ENCODE measurements at places on chromosomes 4 and X.

- DNase-seq = no peak
Measured at GRCh38 chr4:72169861-72170260, 138.1 kb downstream of the NPFFR2 start.

DNA sequence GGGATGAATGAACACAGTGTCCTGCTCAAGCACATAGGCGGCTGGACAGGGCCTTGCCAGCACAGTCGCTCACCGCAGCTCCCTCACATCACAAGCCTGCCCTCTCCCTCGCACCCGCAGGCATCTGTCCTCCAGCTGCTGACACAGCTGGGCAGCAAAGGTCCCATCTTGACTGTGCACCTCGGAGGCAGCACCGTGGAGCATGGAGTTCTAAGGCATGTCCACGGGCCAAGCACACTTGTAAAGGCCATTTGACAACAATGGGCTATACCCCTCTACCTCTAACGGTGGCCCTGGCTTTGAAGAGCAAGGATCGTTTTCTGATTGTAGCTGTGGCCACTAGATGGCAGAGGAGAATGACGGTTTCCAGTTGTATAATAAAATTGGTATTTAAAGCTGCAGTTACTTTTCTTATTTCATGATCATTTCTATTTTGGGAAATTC is 53.8 kb downstream of the APLN start:
- no peak for DNase-seq

GRCh38 chr4:140875746-140876452 is 119.7 kb upstream of the TBC1D9 start:
- DNase-seq = no peak

DNA sequence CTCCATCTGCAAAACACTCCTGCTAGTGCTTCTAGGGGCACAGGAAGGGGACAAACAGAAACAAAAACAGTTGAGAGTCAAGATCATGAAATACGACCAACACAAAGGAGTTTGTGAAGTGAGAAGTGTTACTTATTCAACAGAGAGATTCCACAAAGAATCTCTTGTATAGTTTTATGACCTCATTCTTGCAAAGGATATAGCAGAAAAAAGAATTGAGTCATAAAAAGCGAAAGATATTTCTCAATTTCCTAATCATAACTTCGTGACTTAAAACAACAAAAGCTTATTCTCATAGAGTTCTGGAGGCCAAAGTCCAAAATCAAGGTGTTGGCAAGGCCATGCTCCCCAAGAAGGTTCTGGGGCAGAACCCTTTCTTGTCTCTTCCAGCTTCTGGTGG is 40.7 kb downstream of the TIGD4 start:
- DNase-seq = no peak

DNA sequence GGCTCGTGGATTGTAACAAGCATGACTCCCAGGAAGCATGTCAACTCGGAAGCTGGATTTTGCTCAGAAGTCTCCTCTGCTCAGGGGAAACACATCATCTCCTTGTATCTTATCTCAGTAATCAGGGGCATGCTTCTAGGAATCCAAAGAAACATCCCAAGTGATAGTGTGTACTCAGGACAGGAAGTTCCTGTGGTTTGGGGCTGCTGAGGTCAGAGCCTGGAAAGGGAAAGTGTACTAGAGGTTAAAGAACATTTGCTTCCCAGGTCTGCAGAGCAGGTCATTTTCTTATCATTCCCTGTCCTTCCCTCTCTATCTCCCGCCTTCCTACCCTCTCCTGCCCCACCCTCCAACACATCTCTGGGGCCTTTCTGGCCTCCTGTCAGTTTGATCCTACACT is 38.8 kb downstream of the SLC34A2 start:
- DNase-seq = no peak

DNA sequence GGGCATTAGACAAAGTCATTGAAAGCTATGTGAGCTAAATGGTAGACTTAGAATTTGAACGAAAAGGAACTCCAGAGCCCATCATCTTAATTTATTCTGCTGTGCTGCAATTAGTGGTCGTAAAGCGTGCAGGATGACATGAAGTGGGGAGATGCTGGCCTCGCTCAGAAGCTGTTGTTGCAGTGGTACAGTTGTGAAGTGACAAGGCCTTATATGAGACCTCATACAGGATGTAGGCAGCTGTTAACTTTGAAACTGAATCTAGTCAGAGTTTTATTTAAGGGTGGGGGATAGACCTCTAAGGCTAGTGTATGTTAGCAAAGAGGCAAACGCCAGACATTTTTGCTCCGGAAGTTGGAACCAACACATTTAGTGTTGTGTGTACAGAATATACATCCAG is 13.4 kb downstream of the KLF3 start:
- DNase-seq = no peak

GRCh38 chr4:112377171-112377570 is 80.0 kb downstream of the ALPK1 start:
- DNase-seq = no peak

DNA sequence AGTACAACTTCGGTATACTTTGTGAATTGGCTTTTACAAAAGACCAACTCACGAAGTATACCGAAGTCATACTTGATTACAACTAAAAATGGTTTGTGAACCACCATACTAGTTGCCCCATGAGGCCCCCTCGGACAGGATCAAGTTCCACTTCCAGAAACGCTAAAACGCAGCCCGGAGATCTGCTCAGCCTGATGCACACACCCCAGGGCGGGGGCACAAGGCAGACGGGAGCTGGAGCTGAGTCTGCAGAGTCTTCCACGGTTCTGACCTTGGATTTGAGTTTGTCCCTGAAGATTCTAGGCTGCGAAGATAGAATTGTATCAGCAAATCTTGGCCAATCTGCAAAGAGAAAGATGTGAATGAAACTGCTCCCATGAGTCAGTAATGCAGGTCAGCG is 118.1 kb downstream of the SORCS2 start:
- DNase-seq = no peak

GRCh38 chr4:121654738-121655137 is 42.0 kb downstream of the ANXA5 start:
- no peak for DNase-seq

- DNase-seq = no peak
Measured at GRCh38 chrX:125340490-125340889, 20.8 kb downstream of the TEX13C start.

- DNase-seq = no peak
Measured at GRCh38 chr4:136283977-136284376, 1248.3 kb downstream of the PCDH18 start.
